ENCODE measurements at places on chromosomes 7 and 10.

DNA sequence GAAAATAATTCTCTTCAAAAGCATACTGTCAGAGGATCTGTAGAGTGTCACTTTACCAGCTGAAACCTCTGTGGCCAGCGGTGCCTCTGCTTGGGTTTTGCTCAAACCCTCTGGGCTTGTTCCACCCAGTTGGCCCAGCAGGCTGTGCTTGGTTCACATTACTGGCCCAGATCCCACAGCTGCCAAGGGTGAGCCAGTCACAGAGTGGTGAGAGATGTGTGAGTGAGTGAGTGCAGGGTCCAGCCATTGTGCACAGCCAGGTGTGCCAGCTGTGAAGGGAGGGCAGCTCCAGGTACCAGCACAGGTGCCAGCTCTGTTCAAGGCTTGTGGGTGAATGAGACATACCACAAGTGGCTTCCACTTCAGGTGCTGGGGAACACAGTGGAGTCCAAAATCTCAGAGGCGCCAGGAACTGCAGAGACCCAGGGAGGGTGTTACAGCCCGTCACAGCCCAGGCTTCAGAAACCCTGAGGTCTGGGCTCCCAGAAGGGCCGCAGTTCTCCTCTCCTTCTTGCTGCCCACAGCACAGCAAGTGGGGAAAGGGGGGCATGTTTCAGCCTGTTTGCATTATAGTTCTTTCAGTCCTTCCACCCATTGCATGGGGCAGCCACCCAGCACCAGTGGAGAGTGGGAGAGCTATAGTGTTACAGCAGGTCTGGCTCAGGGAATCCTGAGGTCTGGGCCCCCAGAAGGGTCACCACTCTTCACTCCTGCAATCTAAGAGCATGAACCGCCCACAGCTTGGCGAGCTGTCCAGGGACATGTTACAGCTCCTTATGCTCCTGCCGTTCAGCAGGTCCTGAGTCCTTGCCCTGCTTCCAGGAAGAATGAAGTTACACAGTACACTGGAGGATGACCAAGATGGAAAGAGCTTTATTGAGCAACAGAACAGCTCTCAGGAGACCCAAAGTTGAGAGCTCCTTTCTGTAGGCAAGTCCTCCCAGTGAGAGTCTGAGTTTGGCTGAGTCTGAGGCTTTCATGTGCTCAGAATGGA lies 931.7 kb upstream of the SORCS1 start:
- DNase-seq = no peak

DNA sequence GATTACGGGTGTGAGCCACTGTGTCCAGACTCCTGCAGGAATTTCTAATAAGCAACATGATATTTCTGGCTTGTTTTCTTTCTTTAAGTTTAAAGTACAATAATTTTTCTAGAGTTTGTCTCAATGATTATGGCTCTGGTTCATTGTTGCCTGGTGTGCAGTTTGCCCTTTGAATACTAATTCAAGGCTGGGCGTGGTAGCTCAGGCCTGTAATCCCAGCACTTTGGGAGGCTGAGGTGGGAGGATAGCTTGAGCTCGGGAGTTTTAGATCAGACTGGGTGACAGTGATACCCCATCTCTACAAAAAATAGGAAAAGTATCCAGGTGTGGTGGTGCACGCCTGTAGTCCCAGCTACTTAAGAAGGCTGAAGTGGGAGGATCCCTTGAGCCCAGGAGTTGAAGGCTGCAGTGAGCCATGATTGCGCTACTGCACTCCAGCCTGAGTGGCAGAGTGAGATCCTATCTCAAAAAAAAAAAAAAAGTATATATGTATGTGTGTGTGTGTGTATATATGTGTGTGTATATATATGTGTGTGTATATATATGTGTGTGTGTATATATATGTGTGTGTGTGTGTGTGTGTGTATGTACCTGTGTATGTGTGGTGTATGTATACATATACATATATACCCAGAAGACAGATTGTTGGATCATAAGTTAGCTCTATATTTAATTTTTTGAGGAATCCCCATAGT lies 8.2 kb downstream of the ADIRF start:
- no peak for DNase-seq

- peak; percentile 67 for DNase-seq
Measured at GRCh38 chr10:122341141-122341810, 33.2 kb upstream of the PLEKHA1 start.

DNA sequence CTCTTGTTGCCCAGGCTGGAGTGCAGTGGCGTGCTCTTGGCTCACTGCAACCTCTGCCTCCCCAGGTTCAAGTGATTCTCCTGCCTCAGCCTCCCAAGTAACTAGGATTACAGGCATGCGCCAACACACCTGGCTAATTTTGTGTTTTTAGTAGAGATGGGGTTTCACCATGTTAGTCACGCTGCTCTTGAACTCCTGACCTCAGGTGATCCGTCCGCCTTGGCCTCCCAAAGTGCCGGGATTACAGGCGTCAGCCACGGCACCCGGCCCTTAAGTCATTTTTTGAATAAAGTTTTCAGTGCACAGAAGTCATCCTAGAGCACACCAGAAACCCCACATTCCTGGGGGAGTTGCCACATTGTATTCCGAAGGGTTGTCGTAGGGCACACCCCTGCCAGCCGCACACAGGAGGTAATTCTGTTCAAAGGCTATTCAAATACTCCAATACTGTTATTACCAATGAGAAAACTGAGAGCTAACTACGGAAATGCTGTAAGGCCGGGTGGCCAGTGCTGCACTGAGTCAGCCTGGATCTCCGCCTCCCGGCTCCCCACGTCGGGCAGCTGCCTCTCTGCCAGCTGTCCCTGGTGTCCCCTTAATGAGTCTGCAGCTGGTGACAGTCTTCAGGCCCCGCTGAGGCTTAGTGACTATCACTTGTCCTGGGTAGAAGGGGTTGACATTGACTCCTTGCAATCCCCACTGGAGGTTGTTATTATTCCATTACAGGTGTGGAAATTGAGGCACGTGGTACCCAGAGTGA lies 8.6 kb upstream of the RFC2 start:
- DNase-seq = no peak

All from cardiac fibroblast (primary cell).